ENCODE measurements at places on chromosomes 12 and 14.
A peak's percentile ranks its signal among the peaks of the same experiment; 100 is the strongest.

DNA sequence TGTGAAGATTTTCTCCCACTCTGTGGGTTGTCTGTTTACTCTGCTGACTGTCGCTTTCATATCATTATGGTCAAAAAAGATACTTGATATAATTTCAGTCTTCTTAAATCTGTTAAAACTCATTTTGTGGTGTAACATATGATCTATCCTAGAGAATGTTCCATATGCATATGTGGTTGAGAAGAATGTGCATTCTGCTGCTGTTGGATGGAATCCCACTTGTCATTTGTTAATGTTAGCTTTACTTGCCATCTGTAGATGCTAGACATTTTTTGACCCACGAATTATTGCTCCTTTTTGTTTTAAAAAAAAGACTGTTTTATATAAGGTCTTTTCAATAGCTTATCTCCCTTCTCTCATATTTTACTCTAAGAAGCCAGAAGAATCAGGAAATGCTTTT lies 26.3 kb upstream of the OR5AU1 start:
- no peak for DNase-seq

- no peak for DNase-seq
Measured at GRCh38 chr14:67508956-67509355, 20.4 kb upstream of the TMEM229B start.

DNA sequence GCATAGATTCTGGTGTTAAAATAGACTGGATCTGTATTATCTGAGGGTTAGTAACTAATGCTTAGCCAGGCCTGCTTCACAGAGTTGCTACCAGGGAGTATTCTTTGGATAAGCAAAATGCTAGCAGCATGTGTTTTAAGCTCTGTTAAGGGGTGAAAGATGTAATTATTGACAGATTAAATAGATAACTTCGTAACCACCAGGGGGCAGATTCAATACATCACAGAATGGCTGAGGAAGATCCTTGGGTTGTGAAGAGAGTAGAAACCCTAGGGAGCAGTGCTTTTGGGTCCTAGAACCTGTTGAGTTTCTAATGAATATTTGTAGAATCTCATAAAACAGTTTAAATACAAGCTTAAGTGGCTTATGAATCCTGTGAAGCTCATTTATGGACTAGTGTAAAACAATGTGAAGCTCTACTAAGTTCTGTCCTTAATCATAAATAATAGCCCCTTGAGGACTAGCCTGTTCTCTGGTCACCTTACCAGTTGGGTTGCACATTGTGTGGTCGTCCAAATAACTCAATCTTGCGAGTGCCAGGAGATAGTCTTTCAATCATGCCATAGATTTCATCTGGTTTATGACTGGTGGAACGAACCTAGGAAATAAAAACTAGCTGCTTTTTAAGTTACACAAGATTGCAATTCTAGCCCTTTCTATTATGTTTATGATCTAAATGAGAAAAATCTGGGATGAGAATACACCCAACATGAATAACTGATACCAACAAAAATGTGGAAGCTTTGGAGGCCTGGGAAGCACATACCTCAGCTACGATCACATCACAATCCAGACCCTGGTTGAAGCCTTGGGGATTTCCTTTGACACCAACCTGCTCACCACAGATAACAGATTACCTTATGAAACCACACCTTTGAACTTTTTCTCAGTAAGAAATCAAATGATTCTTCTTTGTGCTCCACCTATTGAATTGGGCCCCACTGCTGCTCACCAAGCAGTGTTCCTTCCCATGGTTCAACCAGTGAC lies 12.3 kb downstream of the METTL3 start:
- DNase-seq, result peak; percentile 11

GRCh38 chr12:51536159-51536558 lies 54.9 kb upstream of the SCN8A start:
- DNase-seq, result no peak

DNA sequence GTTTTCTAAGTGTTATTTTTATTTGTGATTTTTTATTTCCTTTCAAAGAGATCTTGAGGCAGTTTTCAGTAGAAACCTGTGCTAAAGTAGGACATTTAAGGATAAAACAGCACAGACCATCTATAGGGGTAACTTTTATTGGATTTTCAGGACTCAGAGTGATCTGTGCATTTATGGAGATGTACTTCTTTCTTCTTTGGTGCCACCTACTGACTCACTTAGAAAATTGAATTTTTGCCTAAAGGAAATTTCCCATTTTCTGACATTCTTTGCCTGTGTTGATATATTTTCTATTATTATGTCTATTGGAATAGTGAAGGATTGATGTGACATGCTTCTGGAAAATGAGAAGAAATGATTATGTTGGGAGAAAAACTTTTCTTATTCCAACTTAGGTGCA lies 113.0 kb downstream of the UNC79 start:
- no peak for DNase-seq

DNA sequence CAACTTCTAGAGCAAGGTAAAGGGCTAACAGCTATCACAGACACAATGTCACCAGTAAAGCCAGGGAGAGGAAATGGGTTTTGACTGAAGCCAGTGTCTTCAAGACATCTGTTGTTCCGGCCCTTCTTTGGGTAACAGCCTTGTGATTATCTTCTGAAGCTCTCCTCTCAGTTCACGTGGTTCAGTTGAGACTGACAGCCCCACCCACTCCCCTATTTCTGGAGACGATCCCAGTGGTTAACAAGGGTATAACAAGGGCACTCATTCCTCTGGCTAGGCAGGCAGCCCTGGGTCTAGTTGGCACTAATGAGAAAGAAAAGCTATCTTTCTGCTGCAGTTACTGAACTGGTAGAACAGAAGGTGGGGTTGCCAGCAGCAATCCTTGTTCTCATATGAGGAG lies 6.9 kb downstream of the GNPTAB start:
- DNase-seq, result no peak

- no peak for DNase-seq
Measured at GRCh38 chr12:104460973-104461698, 4.4 kb downstream of the CHST11 start.

DNA sequence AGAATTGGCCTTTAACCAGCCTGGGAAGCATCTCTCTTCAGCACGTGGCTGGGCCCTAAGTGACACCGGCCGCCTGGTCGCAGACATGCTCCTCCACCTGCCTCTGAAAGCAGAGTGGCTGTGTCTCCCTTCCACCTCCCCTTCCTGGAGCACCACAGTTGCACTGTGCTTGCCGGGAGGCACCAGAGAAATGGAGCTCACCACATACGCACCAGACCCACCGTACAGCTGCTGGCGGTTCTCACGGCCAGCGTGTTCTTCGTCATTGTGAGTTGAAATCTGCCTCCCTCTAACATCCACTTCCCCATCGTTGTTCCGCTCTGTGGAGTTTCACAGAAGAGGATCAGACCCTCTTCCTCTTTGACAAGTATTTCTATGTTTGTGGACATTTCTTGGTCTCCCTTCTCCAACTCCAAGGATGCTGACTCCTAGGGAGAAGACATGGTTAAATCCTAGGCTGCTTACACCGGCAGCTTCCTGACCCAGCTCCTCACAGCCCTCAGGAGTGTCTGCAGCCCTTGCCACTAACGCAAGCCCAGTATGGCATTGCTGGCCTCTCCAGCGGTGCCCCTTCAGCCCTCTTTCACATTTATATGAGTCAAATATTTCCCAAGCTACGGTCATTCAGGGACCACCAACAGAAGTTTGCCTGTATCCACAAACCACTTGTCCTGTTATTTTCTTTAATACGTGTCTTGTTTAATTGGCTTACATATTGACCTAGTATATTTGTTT lies 11.5 kb upstream of the KRT5 start:
- DNase-seq, result no peak

GRCh38 chr12:65536876-65537681 lies 258.6 kb downstream of the MSRB3 start:
- no peak for DNase-seq

GRCh38 chr14:94483729-94484275 lies 7.8 kb upstream of the SERPINA9 start:
- no peak for DNase-seq

- DNase-seq, result no peak
Measured at GRCh38 chr14:77902811-77903210, 102.9 kb downstream of the ADCK1 start.

GRCh38 chr12:114683709-114684097 lies 272 bp downstream of the TBX3 start:
- no peak for DNase-seq

DNA sequence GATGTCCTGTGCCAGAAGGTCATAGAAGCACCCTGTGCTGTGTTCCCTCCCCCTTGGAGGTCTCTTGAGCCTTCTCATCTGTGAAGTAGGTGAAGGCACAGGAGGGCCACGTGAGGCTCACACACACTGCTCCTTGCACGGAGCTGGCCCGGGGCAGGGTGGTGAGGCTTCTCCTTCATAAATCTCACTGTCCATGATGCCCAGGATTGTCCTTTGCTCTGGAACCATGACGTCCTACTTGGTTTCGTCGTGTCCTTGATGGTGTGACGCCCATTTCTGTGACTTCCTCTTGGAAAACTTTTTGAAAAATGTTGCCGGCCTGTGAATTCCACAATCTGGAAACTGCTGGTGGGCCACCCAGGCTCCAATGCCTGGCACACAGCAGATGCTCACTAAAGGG lies 34.4 kb downstream of the SH2B3 start:
- no peak for DNase-seq

DNA sequence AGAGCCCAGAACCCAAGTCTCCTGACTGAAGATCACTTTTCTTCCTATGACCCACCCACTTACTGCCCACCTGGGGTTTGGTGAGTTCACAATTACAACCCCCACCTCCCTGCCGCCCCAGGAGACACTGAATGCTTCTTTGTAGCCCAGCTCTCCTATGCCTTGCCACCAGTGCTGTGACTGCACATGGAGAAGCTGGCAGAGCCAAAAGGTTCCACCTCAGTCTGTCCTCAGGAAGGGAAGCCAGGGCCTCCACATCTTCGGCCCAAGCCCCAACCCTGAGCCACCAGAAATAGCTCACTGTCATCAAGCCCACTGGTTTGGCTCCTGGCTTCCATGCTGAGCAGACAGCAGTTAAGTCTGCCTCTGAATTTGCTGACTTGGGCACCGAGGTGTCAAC lies 25.6 kb downstream of the OTUB2 start:
- no peak for DNase-seq

DNA sequence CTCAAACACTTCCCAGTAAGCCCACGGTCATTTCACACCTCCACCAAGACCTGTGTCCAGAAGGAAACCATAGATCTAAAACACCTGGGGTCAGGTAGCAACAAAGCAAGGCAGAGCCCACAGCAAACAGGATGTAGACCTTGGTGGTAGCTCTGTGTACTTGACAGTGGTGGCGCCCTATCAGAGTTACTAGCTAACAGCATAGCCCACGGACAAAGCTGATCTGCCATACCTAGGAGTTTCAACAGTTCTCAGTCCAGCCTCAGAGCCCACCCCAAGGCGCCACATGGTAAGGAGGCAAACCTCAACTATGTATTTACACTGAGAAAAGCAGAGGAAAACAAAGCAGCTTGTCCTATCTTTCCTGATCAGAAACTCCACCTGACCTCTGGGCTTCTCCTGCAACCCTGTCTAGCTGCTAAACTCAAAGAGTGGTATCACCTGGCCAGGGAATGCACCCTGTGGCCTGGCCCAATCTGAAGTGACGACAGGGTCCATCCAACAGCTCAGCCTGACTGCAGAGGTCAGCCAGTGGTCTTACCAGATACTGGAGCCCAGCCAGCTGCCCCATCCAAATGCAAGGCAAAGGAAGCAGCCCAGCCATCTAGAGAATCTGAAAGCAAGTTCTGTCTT lies 46.3 kb downstream of the STON2 start:
- no peak for DNase-seq

DNA sequence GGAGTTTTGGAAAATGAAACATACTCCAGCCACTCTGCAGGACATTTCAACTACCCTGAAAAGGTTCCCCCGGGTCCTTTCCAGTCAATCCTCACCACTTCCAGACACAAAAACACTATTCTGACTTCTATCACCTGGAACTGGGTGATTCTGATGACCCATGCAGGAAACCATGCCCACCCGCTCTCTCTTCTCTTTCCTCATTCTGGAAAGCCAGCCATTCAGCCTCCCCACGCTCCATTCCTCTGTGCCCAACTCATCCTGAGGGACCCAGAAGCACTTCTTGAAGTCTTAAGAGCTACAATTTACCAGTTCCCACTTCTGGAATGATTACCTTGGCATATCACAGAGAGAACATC lies 3.2 kb downstream of the CCDC88C start:
- no peak for DNase-seq

DNA sequence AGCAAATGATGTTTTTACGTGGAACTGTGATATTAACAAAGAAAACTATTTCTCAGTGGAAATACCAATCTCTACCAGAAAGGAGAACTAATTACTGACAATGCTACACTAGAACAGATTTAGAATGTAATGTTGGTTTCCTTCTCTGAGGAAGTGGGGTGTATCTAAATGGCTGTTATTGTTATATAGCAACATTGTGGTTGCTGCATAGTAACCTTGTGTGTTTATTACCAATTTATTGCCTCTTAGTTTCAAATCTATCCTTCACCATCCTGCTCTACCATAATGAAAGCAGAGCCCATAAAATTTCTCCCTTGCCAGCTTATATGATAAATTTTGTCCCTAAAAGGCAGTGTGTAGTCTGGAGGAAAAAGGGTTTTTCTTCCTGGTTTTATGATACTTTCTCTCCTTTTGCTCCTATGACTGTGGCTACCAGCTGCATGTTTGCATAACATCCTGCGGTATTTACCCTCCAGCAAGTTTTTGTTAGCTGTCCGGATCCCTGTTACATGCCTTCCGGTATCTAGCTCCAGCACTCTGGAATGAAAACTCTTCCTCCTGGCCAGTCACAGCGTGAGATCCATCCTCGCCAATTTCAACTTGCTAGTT lies 5.7 kb upstream of the KLRK1 start:
- peak; percentile 13 for DNase-seq

- DNase-seq, result peak; percentile 21
Measured at GRCh38 chr14:33676135-33676566, 274.7 kb downstream of the EGLN3 start.

- DNase-seq, result no peak
Measured at GRCh38 chr14:21215130-21215878, 53.9 kb downstream of the HNRNPC start.

DNA sequence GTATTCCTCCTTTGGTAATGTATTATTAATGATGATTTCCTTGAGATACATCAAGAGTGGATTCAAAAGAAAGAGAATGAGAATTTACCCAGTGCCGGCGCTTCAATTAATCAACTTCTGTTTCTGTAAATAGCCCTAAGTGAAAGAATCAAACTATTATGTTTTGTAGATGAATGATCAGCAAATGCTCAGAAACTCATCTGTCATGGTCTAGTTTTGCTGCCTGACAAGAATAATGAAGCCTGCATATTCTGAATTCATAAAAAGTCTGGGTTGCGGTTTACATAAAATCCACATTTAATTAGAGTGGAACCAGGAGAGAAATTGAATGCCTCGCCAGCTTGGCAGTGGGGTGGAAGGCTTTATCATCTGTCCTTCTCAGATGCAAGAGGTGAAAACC lies 325.3 kb downstream of the GALC start:
- no peak for DNase-seq

DNA sequence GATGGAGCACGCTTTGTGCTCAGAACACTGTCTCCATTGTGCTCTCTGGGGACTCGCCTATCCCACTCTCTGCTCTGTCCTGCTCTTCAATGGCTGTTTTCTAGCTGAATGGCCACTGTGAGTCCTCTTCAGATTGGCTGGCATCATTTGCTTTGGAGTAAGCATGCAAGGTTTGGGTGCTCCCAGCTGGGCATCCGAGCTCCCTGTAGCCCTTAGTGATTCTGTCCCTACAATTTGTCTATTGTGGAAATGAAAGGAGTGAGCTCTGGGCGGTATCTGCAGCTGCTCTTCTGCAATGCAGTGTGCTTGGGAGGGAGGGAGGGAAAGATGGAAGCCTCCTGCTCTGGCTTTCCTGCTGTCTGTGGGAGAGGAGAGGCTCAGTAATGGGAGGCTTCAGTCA lies 84.8 kb downstream of the SMOC1 start:
- no peak for DNase-seq

GRCh38 chr14:100286484-100287191 lies 19.6 kb downstream of the SLC25A29 start:
- no peak for DNase-seq
